ENCODE measurements at places on chromosomes 6 and 20.
A peak's percentile ranks its signal among the peaks of the same experiment; 100 is the strongest.

- DNase-seq = no peak
These were observed 32.1 kb downstream of the BFSP1 start for GRCh38 chr20:17499041-17499440.

DNA sequence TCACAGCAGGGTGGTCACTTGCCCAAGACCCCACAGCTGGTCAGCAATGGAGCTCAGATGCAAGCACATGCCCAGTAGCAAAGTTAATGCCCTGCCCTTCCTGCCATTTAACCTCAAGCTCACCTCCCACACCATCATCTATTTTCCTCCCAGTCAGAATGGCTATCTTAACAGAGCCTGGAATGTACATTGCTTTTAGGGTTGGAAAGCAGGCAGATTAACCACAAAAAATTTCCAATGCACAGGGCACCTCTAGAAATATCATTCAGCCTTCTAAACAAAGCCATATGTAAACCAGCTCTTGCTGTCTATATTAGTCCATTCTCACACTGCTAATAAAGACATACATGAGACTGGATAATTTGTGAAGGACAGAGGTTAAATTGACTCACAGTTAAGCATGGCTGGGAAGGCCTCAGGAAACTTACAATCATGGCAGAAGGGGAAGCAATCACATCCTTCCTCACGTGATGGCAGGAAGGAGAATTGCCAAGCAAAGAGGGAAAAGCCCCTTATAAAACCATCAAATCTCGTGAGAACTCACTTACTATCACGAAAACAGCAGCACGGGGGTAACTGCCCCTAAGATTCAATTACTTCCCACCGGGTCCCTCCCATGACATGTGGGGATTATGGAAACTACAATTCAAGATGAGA is 106.9 kb downstream of the FYN start:
- no peak for DNase-seq

DNA sequence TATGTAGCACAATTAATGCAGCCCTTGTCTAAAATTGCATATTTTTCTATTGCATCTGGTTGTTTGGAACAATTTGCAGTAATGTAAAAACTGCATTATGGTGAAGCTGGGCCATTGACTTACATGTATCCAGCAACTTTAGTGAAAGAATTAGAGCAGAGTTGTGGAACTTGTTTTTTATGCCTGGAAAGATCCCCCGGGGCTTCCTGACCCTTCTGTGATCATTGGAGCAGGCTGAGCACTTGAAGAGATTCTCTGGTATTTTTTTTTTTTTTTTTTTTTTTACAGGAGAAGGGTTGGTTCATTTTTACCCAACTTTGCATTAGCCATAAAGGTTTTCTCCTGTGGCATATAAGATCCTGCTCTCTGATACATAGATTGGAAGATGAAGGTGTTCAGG is 45.0 kb downstream of the LIN28B start:
- no peak for DNase-seq

DNA sequence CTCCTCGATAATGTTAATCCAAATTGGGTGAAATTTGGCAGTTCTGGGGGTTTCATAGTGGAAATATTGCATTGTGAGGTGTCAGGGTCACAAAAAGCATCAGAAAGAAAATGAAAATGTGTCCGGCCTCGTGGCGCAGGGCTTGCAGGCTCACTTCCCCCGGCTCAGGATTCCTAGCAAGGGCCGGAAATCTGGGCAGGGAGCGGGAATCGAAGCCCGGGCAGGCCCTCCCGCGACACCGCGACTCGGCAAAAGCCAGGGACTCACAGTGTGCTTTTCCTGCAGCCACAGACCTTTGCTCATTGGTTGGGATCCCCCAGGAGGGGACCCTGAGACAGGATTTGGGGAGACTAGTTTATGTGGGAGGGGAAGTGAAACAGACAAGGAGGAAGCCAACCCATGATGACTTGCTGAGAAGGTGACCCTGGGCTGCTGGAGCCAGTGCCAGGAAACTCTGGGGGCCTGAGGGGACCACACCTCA is 847 bp upstream of the CD93 start:
- DNase-seq = peak; percentile 2

DNA sequence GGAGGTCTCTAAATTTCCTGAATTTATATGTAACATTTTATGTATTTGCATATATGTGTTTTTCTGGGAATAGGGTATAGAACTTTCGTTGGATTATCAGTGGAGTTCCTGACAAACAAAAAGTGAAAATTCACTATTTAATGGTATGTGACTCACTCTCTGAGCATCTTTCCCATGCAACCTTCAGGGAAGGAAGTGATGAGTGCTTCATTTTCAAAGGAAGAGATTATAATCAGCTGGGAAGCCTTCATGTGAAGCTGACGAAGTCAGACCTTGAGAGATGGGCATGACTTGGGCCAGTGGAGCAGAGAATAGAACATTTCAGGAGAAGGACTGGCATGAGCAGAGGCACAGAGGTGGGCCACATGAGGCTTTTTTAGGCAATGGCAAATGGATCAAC is 72.7 kb downstream of the FAXC start:
- DNase-seq = no peak

GRCh38 chr6:48689498-48689897 is 578.5 kb upstream of the PTCHD4 start:
- no peak for DNase-seq

DNA sequence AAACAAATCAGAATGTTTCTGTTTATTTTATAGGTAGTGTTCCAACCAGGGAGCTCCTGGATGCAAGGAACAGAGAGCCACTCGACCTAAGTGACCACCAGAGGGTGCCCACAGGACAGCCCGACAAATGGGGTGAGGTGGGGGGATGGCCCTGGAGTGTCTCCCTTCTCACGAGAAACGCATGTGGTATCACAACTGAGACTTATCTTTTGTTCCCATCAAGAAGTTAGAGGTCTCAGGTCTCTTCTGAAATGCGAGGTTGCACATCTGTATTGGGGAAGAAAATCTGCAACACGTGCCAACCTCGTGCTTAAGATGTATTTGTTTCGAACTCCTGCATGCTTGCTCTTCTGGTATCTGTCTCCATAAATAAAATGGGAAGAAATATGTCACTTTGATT is 104.0 kb downstream of the ISM1 start:
- DNase-seq = no peak

GRCh38 chr20:45626540-45626939 is 3.0 kb upstream of the WFDC10A start:
- no peak for DNase-seq

DNA sequence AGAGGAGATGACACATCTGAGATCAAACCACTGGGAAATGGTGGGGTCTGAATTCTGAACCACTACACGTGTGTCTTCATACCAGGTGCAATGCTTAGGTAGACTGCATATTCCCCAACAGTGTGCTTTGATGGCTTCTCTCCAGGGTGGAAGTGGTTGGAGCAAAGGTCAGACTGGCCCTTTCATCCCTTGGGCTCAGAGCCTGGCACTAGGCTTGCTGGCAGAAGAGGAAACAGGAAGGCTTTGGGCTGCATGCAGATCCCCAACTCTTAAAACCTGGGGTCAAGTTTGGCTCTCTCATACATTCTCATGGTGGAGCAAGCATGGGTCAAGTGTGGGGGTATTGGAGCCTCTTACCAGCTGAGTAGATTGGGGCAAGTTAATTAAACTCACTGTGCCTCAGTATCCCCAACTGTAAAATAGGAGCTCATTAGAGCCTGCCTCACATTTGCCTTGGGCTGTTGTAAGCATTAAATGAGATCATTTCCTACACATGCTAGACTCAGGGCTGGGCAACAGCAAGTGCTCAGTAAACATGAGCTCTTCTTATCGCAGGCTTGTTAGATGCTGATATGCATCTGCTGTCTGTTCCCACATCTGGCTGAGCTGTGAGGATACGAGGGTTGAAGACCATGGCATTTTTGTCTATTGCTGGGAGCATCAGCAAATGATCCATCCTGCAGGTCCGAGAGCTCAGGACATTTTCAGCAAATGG is 51.6 kb upstream of the FAM83D start:
- peak; percentile 52 for DNase-seq

DNA sequence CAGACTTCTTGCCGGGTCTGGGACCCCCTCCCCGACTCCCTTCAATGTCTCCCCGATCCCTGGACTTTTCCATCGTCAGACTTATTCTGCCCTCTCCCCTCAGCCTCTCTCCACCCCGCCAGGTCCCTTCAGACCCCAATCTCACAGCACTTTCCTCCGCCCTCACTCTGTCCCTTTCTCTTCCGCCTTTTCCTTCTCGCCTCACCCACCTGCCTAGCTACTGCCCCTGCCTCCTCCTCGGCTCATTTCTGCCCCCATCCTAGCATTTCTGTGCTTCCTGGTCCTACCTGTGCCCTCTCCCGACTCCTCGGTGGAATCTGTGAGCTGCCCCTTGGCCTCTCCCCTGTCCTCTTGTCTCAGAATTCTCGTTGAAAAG is 616 bp downstream of the CHMP4B start:
- DNase-seq = no peak

GRCh38 chr20:51583073-51583472 is 40.6 kb upstream of the NFATC2 start:
- DNase-seq = no peak

GRCh38 chr6:110338820-110339470 is 19.2 kb downstream of the METTL24 start:
- no peak for DNase-seq

- no peak for DNase-seq
These were observed 12.1 kb downstream of the VAPB start for GRCh38 chr20:58401162-58401561.

GRCh38 chr6:1758076-1758679 is 148.5 kb downstream of the FOXC1 start:
- DNase-seq = no peak

GRCh38 chr6:167928111-167928510 is 69.4 kb upstream of the KIF25 start:
- no peak for DNase-seq

DNA sequence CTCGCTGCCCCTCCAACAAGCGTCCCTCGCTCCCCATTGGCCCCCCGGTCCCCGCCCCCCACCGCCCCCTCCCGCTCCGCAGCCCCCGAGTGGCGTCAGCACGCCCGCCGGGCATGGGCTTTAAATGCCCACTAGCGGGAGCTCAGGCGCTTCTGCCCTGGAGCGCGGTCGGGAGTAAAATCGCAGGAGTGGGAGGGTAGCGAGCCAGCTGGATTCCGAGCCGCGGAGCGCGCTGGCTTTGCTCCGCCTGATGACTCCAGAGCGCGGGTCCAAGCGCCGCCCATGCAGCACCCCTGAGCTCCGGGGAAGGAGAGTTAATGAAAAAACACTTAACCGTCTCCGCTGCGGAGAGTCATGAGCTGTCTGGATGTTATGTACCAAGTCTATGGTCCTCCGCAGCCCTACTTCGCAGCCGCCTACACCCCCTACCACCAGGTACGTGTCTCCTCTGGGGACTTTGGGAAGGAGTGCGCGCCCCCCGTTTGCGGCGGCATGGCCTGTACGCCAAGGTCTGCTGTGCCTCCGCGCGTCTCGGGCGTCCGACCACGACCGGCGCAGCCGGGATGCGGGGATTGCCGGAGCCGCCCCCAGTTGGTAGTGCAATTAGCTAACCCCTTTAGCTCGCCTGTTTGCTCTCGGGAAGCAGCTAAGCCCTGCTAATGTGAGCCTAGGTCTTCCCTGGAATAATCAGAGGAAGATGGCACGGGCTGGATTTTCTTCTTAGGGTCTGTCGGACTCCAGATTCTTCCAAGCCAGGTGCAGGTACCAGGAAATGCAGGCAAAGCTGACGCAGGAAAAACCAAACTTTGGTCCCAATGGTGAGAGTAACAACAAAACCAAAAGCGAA is at the start of gene VGLL2:
Gene VGLL2, plus strand, starts transcription at position 149 of the 847 bp plus-strand sequence. Its CDS starts 206 bp downstream, at position 355.
- no peak for DNase-seq

- no peak for DNase-seq
These were observed 1.9 kb upstream of the TBX18 start for GRCh38 chr6:84766118-84766798.

GRCh38 chr6:165308926-165309731 is at the start of gene C6orf118:
C6orf118 (minus strand) TSS chr6:165309605; CDS start chr6:165309586, 19 bp downstream.
- no peak for DNase-seq

DNA sequence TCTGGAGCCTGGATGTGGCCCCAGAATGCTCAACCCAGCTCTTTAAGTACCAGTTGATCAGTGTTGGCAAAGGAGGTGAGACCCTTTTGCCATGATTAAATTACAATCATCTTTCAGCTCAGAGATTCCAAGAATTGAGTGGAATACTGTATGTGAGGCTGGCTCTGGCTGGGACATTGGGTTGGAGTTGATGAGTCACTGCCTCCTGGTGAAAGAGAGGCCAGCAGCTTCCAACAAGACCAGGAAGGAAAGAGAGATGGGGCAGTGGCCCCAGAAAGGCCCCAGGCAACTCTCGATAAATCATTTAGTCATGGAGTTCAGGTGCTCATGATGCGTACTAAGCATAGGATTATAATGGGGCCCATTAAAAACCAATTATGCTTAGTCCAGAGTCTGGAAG is 2.1 kb downstream of the TGM6 start:
- no peak for DNase-seq

- DNase-seq = no peak
These were observed 126.0 kb downstream of the SCML4 start for GRCh38 chr6:107698146-107698545.

GRCh38 chr6:89834884-89835792 is 5.5 kb downstream of the CASP8AP2 start:
- peak; percentile 68 for DNase-seq

GRCh38 chr6:56048601-56049000 is 173.2 kb upstream of the BMP5 start:
- DNase-seq = no peak

- no peak for DNase-seq
These were observed 278.3 kb downstream of the SOX4 start for GRCh38 chr6:21871831-21872230.

- DNase-seq = no peak
These were observed 48.6 kb downstream of the CDKAL1 start for GRCh38 chr6:20582586-20583443.

DNA sequence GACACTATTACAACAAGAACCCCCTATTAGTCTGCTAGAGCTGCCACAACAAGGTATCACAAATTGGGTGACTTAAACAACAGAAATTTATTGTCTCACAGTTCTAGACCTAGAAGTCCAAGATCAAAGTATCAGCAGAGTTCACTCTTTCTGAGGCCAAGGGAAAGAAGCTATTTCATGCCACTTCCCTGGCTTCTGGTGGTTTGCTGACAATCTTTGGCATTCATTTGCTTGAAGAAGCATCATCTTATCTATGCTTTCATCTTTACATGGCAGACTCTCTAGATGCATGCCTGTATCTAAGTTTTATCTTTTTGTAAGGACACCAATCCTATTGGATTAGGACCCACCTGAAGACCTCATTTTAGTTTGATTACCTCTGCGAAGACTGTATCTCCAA is 296.8 kb upstream of the MARCKS start:
- no peak for DNase-seq

GRCh38 chr6:53067849-53068361 is 2.7 kb downstream of the FBXO9 start:
- no peak for DNase-seq

DNA sequence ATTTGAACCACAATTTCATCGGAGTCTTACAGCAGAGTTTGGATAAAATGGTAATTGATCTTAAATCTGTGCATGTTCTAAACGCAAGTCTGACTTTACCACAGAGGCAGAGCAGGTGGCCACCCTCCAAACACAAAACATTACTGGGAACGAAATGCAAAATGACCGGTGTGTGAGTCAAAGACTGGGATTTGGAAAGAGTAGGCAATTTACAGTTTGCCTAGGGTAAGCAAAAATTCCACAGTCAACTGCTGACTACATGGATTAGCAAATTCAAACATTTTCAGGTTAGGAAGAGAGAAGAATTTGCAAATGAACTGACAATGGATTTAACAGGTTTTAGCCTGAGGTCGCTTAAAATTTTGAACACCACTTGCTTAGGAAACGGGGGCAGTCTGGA is 444.4 kb downstream of the HDGFL1 start:
- DNase-seq = no peak

Measured in CD4-positive, alpha-beta T cell treated with Interleukin-15 for 4 hours (primary cell).